Activated CD8-positive, alpha-beta T cell treated with anti-CD3 and anti-CD28 coated beads for 36 hours (primary cell): ENCODE measurements at places on chromosomes 1 and 21. TPM values are rescaled to one million over a fixed set of nuclear protein-coding genes. Genes with fewer than 3 reads are reported as not detected.
A peak's percentile ranks its signal among the peaks of the same experiment; 100 is the strongest.

GRCh38 chr21:40990366-40990765 lies 143.4 kb upstream of the DSCAM start:
- H3K4me1 ChIP-seq = no peaks in the 10 kb centered on the region
- H3K4me3 ChIP-seq = no peak overlapping the region
- H3K27ac ChIP-seq = no peak overlapping the region
- no peaks in the 10 kb centered on the region for H3K27me3 ChIP-seq

DNA sequence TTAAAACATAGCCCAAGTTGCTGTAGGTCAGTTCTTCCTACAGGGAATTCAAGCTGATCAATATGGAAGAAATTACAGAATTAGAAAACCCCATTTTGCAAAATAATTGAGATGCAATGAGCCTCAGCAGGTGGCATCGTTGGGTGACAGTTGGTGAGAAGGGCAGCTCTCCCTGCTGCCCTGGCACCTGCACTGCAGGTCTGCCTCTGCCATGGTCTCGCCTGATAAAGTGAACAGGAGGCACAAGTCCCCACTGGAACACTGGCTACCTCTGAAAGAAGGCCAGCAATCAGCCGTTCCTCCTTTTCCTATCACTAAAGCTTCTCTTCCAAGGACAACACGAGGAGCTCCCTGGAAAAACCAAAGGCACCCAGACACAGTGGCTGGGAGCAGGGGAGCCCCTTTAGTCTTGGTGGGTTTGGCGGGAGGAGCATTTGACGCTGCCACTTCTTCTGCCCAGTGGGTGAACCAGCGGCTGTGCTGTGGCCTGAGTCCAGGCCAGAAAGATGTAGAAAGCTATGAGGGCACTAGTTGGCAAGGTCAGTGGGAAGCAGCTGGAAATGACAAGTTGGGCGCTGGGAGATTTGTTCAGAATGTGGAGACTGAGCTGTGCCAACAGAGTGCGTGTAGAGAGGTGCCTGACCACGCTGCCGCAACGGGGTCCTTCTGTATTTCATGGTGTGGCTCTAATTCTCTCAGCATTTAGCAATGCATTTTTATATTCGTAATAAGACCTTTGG lies 93.1 kb downstream of the RIPK4 start:
- no peak overlapping the region for H3K4me3 ChIP-seq
- no peak overlapping the region for H3K27ac ChIP-seq
- peaks cover 7% of the 10 kb centered on the region for H3K4me1 ChIP-seq
- no peak for DNase-seq
- H3K27me3 ChIP-seq = peaks cover 3% of the 10 kb centered on the region
- no peaks in the 10 kb centered on the region for H3K36me3 ChIP-seq

DNA sequence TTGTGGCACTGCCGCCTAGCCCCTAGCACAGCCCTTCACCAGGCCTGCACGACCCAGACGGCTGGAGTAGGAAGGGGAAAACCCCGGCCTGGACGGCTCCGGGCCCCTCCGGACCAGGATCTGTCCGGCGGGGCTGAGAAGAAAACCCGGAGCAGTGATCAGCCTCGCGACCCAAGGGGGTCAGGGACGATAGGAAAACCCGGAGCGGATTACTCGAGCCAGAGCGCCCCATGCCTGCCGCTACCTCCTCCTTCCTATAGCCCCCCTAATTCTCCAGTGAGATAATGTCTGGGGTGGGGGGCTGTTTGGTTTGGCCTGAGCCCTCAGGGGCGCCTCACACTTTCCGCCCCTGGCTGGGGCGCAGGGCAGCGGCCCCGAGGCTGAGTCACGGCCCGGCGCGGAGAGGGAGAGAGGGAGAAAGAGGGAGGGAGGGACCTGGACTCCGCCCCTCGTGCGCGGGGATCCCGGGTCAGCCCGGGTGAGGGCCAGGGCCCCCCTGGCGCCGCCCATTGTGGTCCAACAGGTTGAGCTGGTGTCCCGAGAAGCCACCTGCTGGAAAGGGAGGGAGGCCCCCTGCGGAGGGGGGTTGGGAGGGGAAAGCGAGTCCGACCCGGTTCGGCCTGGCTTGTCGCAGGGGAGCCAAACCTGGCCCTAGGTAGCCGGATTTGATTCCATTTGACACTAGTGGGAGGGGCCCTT lies 1.7 kb upstream of the ZBTB7B start:
- H3K4me3 ChIP-seq = peak overlapping the region; percentile 70

DNA sequence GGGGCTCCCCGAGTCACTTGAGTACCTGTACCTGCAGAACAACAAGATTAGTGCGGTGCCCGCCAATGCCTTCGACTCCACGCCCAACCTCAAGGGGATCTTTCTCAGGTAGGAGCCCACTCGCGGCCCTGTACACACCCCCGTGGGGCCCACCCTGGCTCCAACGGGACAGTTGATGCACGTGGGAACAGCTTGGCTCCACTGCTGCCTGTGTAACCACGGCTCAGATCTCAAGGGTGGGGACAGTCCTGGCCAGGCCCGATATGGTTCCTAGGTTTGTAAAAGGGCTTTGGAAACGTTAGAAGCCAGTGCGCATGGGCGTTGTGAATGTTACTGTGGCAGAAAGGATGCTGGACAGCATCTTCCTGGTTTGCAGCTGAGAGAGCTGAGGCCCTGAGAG lies 18.8 kb downstream of the PODN start:
- no peak overlapping the region for H3K4me3 ChIP-seq
- no peak overlapping the region for H3K27ac ChIP-seq
- H3K4me1 ChIP-seq = no peaks in the 10 kb centered on the region
- no peaks in the 10 kb centered on the region for H3K36me3 ChIP-seq
- no peak for DNase-seq
- H3K27me3 ChIP-seq = no peaks in the 10 kb centered on the region

DNA sequence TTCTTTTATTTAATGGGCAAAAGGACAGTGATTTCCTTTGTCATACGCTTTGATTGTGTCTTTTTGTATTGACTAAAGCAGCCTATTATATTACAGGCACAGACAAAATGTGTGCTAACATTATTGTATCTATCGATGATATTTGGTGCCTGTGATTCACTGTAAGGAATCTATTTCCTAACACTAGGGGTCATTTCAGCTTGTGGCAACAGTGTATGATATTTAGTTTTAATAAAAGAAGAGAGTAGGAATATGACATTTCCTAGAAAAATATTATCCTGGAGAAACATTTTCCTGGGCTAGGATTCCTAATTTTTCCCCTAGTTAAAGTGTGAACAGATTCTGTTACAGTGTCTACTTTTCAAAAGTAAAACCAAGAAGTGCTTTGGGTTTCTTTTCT lies 42.8 kb downstream of the TYW3 start:
- H3K27ac ChIP-seq = no peak overlapping the region
- no peaks in the 10 kb centered on the region for H3K4me1 ChIP-seq
- H3K27me3 ChIP-seq = peaks cover 15% of the 10 kb centered on the region
- no peak overlapping the region for H3K4me3 ChIP-seq
- no peaks in the 10 kb centered on the region for H3K36me3 ChIP-seq
- no peak for DNase-seq

DNA sequence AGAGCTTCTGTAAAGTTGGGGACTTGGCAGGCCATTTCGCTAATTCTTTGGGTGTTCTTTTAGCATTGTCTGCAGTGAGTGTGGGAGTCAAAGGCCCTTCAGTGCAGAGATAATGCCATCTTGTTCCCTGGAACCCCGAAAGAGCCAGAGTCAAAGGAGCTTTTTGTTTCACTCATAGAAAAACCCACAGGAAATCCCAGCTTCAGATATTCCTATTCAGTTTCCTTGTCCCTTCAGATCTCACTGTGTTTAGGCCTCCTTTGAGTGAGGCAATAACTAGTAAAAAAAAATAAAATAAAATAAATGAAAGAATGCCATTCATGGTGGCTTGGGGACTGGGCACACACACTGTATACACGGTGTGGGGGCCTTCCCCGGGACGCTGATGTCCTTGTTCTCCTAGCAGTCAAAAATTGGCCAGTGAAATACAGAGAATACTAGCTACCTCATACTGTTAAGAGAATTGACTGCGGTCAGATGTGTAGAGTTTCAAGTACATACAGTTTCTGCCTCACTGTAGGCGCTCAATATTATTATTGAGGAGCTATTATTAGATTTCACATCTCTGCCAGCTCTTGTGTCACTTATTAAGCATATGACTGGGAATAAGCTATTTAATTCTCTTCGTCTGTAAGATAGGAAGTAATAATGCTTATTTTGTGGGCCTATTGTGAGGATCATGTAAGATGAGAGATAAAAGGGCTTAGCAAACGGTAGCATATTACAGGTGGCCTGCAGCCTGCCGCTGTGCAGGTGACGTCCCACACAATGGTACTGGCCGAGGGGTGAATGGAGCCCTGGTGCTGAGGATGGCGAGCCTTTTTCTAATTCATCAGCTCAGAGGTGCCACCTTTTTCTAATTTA lies 16.7 kb downstream of the DISC1 start:
- H3K27ac ChIP-seq = no peak overlapping the region
- H3K4me1 ChIP-seq = peaks cover 11% of the 10 kb centered on the region
- no peaks in the 10 kb centered on the region for H3K27me3 ChIP-seq
- H3K4me3 ChIP-seq = no peak overlapping the region

DNA sequence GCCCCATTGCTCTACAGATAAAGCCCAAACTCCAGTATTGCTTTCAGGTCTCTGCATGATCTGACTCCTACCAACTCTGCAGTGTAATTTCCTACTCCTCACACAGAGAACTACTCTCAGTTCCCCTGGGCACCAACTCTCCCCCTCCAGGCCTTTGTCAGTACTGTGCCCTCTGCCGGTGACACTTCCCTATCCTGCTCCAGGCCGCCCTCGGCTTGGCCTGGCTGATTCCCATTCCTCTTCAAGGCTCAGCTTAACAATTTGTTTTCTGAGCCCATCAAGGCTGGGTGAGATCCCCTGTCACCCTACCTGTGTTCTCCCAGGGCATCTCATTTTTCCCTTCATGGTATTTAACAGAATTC lies 2.6 kb downstream of the SLAMF8 start:
- peaks cover 53% of the 10 kb centered on the region for H3K4me1 ChIP-seq
- H3K36me3 ChIP-seq = peaks cover 3% of the 10 kb centered on the region
- DNase-seq = no peak
- no peak overlapping the region for H3K27ac ChIP-seq
- no peaks in the 10 kb centered on the region for H3K27me3 ChIP-seq
- no peak overlapping the region for H3K4me3 ChIP-seq

- H3K36me3 ChIP-seq = no peaks in the 10 kb centered on the region
- H3K4me1 ChIP-seq = peaks cover 12% of the 10 kb centered on the region
- H3K27me3 ChIP-seq = no peaks in the 10 kb centered on the region
- H3K4me3 ChIP-seq = no peak overlapping the region
- H3K27ac ChIP-seq = no peak overlapping the region
These were observed 68.5 kb downstream of the NIBAN1 start for GRCh38 chr1:184905601-184906322.

DNA sequence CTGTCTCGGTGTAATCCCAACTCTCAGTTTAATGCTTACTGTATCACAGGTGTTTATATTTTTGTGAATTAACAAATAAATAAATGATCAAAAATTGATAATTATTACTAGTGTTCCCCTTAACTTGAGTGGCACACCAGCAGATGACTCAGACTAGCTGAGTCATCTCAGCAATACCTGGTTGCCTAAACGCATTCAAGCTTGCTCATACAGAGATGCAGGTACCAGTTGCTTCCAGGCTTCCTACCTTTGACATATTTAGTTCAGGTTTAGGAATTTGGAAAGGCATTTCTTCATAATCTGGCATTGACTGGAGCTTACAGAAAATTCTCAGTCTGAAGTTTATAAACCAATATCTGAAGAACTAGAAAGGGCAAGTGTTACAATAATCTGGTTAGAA lies 78.9 kb upstream of the LMO4 start:
- H3K27me3 ChIP-seq = peaks cover 16% of the 10 kb centered on the region
- no peak overlapping the region for H3K27ac ChIP-seq
- H3K4me3 ChIP-seq = no peak overlapping the region
- DNase-seq = no peak

Gene C1orf210
- not detected for total RNA-seq

Gene KRTAP10-2
- total RNA-seq = not detected

DNA sequence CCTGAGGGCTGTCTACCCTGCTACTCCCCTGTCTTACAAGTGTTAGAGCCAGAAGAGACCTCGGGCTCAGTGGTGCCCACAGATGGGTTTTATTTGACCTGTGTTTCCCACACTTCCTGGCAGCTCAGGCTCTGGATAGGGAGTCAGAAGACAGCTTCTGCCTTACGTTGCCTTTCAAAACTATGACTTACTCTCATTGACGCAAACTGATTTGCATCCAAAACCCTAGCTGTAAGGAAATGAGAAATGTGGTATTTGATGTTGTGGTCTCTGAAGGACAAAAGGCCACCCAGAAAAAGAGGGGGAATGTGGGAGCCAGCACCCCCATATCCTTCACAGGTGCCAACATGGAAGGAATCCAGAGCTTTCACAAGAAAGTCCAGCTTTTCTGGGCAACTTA lies 180.2 kb downstream of the ATG4C start:
- H3K36me3 ChIP-seq = no peaks in the 10 kb centered on the region
- H3K4me3 ChIP-seq = no peak overlapping the region
- DNase-seq = no peak
- peaks cover 17% of the 10 kb centered on the region for H3K27me3 ChIP-seq
